ENCODE measurements at places on chromosomes 12 and 14. TPM values are rescaled to one million over a fixed set of nuclear protein-coding genes. Genes with fewer than 3 reads are reported as not detected.

The RNASE3 gene
- not detected for total RNA-seq

The DCAF5 gene
- 33.8 TPM for total RNA-seq

The PRPH gene
- 0.82 TPM for total RNA-seq

The OLR1 gene
- total RNA-seq, result 4.1 TPM

The INSM2 gene
- not detected for total RNA-seq

The MTERF2 gene
- 18.3 TPM for total RNA-seq

The SLC38A1 gene
- total RNA-seq, result 269 TPM

The GALNT6 gene
- under 0.01 TPM for total RNA-seq

The SLC35F4 gene
- total RNA-seq, result 4.5 TPM

The CLEC6A gene
- total RNA-seq, result not detected

DNA sequence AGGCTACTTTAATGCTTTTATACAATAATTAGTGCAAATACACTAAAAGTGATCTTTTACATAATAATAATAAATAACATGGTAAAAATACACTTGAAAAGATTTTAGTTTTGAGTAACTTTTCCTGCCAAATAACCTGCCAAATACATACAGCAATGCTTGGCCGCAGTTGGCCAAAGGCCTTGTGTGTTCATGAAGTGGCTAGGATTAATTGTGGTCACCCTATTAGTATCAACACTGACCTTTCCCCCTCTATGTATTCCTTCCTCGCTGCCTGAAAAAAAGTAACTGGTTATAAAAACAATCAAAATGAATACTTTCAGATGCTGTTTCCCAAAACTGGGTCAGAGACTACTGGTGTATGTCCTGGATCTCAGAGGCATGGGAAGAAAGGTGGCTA, 34.3 kb downstream of the KICS2 start:
- DNase-seq, result no peak

GRCh38 chr12:57844709-57845477, 1.6 kb downstream of the CTDSP2 start:
- DNase-seq, result no peak

DNA sequence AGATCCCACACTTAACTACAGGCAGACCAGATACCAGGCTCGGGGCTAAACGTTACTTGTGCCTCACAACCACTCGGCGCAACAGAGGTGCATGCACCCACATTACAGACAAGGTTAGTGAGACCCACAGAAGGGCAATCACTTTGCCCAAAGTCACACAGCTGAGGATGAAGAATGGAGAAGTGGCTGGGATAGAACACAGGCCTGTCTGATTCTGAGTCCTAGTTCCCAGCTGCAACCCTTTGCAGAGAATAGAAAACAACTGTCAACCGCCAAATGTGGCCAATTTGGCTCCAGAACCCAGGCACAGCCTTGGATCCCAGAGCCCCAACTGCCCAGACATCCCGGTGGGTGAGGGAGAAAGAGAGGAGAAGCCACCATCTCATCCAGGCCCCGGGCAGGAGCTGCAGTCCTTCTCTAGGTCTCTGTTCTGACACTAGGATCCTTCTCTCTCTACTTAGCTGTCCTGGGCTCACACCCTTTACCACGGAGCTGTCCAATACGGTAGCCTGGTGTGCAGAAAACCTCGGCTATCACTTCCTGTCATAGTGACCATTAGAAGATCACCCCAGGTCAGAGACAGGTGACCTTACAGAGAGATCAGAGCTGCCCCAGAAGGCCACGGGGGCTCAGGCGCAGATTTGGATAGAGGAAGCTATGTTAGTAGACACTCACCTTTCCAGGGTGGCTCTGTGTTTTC, 59.1 kb downstream of the FAM222A start:
- peak; percentile 52 for DNase-seq

DNA sequence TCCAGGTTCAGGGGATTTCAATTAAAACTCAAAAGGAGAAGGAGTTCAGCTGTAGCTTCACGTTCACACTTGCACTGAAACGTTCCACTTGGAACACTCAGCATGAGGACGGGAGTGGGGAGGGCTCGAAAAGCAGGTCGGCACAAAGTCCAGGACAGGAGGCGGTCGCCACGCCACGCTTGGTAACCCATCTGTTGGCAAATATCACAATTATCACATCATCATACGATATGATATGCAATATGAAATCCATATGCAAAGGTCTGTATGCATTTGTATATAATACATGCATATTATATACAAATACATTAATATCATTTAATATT, 17.2 kb downstream of the ADGRD1 start:
- no peak for DNase-seq

DNA sequence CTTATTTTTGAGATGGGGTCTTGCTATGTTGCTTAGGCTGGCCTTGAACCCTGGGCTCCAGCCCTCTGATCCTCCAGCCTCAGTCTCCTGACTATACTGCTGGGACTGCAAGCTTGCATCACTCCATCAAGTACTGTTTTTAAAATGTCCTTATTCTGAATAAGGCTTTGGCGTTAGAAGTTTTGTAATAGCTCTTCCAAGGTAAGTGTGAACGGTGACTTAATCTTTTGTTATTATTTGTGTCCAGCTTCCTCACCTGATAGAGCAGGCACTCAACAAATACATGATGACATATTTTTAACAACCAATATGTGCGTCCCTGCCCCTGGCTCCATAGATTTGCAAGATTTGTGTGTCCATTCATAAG, 1.4 kb downstream of the C1RL start:
- no peak for DNase-seq

DNA sequence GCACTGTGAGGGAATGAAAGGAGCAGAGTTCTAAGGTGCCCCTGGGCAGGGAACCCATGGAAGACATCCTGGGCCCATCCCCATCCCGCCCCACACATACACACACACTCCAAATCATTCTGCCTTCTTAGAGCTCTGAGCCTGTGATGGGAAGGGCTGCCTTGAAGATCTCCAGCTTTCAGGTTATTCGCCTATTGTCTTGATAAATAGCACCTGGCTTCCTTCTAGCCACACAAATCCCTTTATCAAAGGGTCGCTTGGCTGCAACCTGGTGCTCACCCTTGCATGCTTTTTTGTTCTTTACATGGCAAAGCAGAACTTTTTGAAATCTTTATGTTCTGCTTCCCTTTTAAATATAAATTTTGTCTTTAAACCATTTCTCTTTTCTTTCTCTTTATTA, 112.2 kb upstream of the TMTC1 start:
- DNase-seq, result no peak

- DNase-seq, result no peak
These were observed 660.8 kb downstream of the TMEM121 start for GRCh38 chr14:106187216-106187615.

DNA sequence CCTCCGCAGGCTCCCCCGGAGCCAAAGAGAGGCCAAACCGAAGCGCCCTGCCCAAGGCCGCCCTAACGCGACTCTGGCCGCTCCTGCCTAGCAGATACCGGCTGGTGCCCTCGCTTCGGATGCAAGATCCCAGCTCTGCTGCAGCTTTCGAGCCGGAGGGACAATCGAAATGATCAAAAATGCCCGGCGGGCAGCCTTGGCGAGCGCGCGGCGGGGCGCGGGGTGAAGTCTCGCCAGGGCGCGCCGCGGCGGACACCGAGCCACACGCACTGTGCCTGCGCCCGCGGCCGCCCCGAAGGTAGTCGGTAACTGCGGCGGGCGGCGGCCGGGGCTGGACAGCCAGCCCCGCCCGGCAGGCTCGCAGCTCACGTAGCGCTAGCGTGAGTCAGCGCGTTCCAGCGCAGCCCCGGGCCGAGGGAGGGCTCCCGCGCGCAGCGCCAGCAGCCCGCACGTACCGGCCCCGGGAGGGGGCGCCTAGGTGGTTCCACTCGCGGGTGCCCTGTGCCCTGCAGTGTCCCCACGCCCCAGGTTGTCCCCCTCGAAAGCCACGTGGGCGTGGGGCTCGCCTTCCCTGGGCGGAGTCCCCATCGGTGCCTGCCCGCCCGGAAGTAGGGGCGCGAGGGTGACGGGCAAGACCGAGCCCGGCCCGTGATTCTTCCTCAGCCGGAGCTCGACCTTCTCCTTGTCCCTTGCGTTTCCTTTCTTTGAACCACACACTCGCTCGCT, 109.2 kb upstream of the EGLN3 start:
- peak; percentile 84 for DNase-seq

GRCh38 chr12:96441816-96442215, 41.6 kb upstream of the CDK17 start:
- no peak for DNase-seq

- DNase-seq, result no peak
These were observed 725.9 kb upstream of the MDGA2 start for GRCh38 chr14:48401321-48401720.

- DNase-seq, result no peak
These were observed 42.6 kb downstream of the TRAF3 start for GRCh38 chr14:102819747-102820330.

GRCh38 chr12:119259484-119259883, 75.0 kb upstream of the CCDC60 start:
- no peak for DNase-seq

GRCh38 chr14:56754921-56755320, 55.4 kb downstream of the OTX2 start:
- no peak for DNase-seq

GRCh38 chr14:23062002-23062401, 4.7 kb upstream of the CDH24 start:
- DNase-seq, result peak; percentile 6

DNA sequence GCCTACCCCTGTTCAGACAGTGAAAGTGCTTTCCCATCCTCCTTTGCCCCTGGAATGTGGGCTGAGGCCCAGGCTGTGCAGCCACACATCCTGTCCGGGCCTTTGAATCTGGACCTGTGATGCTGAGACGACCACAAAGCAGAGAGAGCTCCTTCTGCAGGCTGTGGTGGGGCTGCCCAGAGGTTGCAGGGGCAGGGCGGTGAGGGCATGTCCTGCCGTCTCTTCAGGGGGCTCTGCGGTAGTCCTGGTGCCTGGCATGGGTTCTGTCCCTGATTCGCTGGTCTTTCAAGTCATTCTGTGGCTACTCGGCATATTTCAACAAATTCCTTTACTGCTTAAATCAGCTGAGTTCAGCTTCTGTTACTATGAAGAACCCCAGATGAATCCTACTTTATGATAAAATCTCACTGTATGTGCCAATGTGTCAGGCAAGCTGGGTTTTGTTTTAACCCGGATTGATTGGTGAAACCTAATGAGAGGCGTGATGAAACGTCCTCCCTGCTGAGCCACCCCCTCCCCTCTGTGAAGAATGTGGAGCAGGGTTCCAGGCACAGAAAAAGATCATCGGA, 63.4 kb upstream of the DICER1 start:
- no peak for DNase-seq

- DNase-seq, result no peak
These were observed 62.0 kb upstream of the BCL11B start for GRCh38 chr14:99333841-99334635.
